Heart right ventricle (tissue), 16 donors: ENCODE measurements at places on chromosomes 11 and 22. TPM values are rescaled to one million over a fixed set of nuclear protein-coding genes. Genes with fewer than 3 reads are reported as not detected.

- DNase-seq, result no peak
- peaks cover 16% of the 10 kb centered on the region for H3K36me3 ChIP-seq
- peaks cover 34% of the 10 kb centered on the region for H3K4me1 ChIP-seq
- H3K27me3 ChIP-seq, result no peaks in the 10 kb centered on the region
These were observed 2.1 kb upstream of the NADSYN1 start for GRCh38 chr11:71450939-71451338.

The MPZL3 gene
- 1.7 TPM for polyA plus RNA-seq

The OR8G5 gene
- polyA plus RNA-seq, result not detected

- H3K4me1 ChIP-seq, result peaks cover 11% of the 10 kb centered on the region
- no peaks in the 10 kb centered on the region for H3K27me3 ChIP-seq
- H3K4me3 ChIP-seq, result no peak overlapping the region
These were observed 92.1 kb downstream of the PARVA start for GRCh38 chr11:12469451-12469850.

GRCh38 chr11:68691402-68691784 lies 7.0 kb downstream of the GAL start:
- no peak for DNase-seq
- H3K36me3 ChIP-seq, result no peaks in the 10 kb centered on the region
- peaks cover 64% of the 10 kb centered on the region for H3K27me3 ChIP-seq
- H3K4me1 ChIP-seq, result no peaks in the 10 kb centered on the region
- no peak overlapping the region for H3K4me3 ChIP-seq

GRCh38 chr11:130854483-130854882 lies 61.8 kb downstream of the SNX19 start:
- H3K27me3 ChIP-seq, result no peaks in the 10 kb centered on the region
- no peaks in the 10 kb centered on the region for H3K4me1 ChIP-seq
- H3K36me3 ChIP-seq, result no peaks in the 10 kb centered on the region

The ARHGEF12 gene
- polyA plus RNA-seq, result 25.0 TPM

GRCh38 chr11:101487775-101488174 lies 96.0 kb downstream of the TRPC6 start:
- H3K4me1 ChIP-seq, result no peaks in the 10 kb centered on the region
- H3K36me3 ChIP-seq, result no peaks in the 10 kb centered on the region
- H3K27me3 ChIP-seq, result no peaks in the 10 kb centered on the region
- no peak overlapping the region for H3K4me3 ChIP-seq
- no peak for DNase-seq
- H3K27ac ChIP-seq, result no peak overlapping the region

DNA sequence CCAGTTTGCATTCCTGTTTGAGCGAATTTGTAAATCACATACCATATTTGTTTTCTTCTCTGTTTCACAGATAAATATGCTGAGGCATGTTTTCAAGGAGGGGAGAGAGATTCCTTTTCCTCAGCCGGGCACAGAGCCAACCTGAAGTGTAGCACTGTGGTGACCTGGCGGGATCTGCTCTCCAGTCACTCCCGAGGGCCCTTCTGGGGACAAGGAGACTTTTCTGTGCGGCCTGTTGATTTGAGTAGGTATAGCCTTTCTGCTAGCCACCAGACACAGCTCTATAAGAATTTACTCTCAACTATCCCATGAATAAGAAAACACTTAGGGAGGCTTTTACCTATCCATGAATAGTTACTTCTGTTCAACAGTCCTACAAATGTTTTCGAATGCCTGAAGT lies 63.5 kb upstream of the FDX1 start:
- H3K36me3 ChIP-seq, result no peaks in the 10 kb centered on the region
- H3K4me1 ChIP-seq, result peaks cover 24% of the 10 kb centered on the region
- H3K4me3 ChIP-seq, result no peak overlapping the region
- DNase-seq, result peak; percentile 67

DNA sequence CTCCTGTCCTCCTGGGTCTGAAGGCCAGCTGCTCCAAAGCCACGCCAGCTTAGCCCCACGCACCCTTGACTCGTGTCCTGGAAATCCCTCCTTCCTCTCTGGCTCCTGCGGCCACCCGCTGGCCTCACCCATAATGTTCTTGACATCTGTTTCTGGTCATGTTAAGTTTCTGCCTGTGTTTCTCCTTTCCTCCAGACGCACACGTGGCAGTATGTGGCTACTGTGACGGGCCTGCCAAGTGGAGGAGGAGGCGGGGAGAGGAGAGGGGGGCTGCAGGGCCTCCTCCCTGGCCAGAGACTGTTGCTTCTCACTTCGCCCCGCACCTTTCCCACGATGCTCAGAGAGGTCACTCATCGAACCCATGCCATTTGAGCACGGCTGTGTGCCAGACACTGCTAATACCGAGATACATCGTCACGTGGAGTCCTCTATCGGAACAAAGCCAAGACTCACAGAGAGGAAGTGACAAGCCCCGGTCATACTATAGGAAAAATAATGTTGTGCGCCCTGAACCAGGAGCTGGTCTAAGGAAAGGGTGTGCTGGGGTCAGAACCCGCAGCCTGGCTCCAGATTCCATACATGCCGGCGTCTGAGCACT lies 11.5 kb downstream of the C1QTNF6 start:
- H3K27me3 ChIP-seq, result no peaks in the 10 kb centered on the region
- peak overlapping the region; percentile 82 for H3K27ac ChIP-seq
- no peaks in the 10 kb centered on the region for H3K36me3 ChIP-seq

The APOA4 gene
- polyA plus RNA-seq, result not detected

GRCh38 chr11:132006884-132007580 lies 636.6 kb downstream of the NTM start:
- no peak overlapping the region for H3K27ac ChIP-seq
- DNase-seq, result no peak
- H3K4me1 ChIP-seq, result no peaks in the 10 kb centered on the region
- H3K4me3 ChIP-seq, result no peak overlapping the region
- no peaks in the 10 kb centered on the region for H3K27me3 ChIP-seq

The ARHGAP42 gene
- 5.0 TPM for polyA plus RNA-seq

GRCh38 chr11:60513496-60514460 lies 1.4 kb upstream of the MS4A13 start:
- no peaks in the 10 kb centered on the region for H3K27me3 ChIP-seq
- H3K27ac ChIP-seq, result no peak overlapping the region
- no peak for DNase-seq
- no peaks in the 10 kb centered on the region for H3K36me3 ChIP-seq
- H3K4me1 ChIP-seq, result no peaks in the 10 kb centered on the region
- H3K4me3 ChIP-seq, result no peak overlapping the region

The SLC25A45 gene
- 3.1 TPM for polyA plus RNA-seq

- no peaks in the 10 kb centered on the region for H3K27me3 ChIP-seq
- no peaks in the 10 kb centered on the region for H3K36me3 ChIP-seq
- H3K4me3 ChIP-seq, result no peak overlapping the region
- no peak for DNase-seq
- peaks cover 93% of the 10 kb centered on the region for H3K4me1 ChIP-seq
- H3K27ac ChIP-seq, result no peak overlapping the region
These were observed 13.1 kb upstream of the UCP3 start for GRCh38 chr11:74021998-74022397.

DNA sequence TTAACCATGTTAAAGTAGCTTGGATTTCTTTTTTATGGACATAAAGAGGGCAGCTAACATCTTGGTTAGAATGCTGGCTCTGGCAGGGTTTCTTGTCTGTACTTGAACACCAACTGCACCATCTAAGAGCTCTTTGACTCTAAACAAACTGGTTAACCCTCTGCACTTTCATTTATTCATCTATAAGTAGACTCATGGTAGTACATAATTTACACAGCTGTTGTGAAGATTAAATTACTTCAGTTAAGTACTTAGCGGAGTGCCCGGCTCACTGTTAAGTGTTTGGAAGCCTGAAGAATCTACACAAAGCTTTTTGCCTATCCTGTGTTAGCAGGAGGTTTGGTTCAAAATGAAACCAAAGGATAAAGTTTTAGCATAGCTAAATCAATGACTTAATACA lies 846.2 kb upstream of the API5 start:
- H3K27me3 ChIP-seq, result no peaks in the 10 kb centered on the region
- no peaks in the 10 kb centered on the region for H3K4me1 ChIP-seq
- no peak overlapping the region for H3K4me3 ChIP-seq
- no peaks in the 10 kb centered on the region for H3K36me3 ChIP-seq
- no peak overlapping the region for H3K27ac ChIP-seq

The OR56A1 gene
- polyA plus RNA-seq, result not detected

The RAPSN gene
- polyA plus RNA-seq, result 0.33 TPM

The PRR33 gene
- polyA plus RNA-seq, result 0.09 TPM

The MUC5AC gene
- polyA plus RNA-seq, result not detected

- H3K4me1 ChIP-seq, result peaks cover 42% of the 10 kb centered on the region
- H3K27ac ChIP-seq, result peak overlapping the region; percentile 20
- DNase-seq, result no peak
- H3K36me3 ChIP-seq, result no peaks in the 10 kb centered on the region
- no peak overlapping the region for H3K4me3 ChIP-seq
These were observed 55.8 kb upstream of the RRAS2 start for GRCh38 chr11:14414470-14415461.

GRCh38 chr11:34346551-34346950 lies 11.3 kb downstream of the ABTB2 start:
- DNase-seq, result no peak
- H3K36me3 ChIP-seq, result no peaks in the 10 kb centered on the region
- H3K27ac ChIP-seq, result peak overlapping the region; percentile 83

- no peak for DNase-seq
- no peaks in the 10 kb centered on the region for H3K36me3 ChIP-seq
- H3K27me3 ChIP-seq, result no peaks in the 10 kb centered on the region
- H3K4me1 ChIP-seq, result peaks cover 5% of the 10 kb centered on the region
These were observed 21.5 kb downstream of the MTCH2 start for GRCh38 chr11:47620836-47621378.

DNA sequence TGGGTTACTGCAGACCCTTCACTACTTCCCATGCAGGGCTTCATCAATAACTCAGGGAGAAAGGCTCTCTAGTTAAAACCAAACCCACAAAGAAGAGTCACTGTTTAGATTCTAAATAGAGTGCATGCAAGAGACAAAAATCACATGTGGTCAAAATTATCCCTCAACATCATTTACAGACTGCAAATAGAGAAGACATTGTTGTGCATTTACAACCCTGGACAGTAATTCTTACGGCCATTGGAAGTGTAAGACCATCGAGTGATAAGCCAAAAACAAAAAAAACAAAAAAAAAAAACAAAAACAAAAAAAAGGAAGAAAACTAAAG lies 93.4 kb downstream of the RASSF10 start:
- H3K27me3 ChIP-seq, result no peaks in the 10 kb centered on the region
- no peak overlapping the region for H3K4me3 ChIP-seq
- H3K27ac ChIP-seq, result no peak overlapping the region

GRCh38 chr11:31690041-31690440 lies 121.1 kb downstream of the PAX6 start:
- H3K27me3 ChIP-seq, result no peaks in the 10 kb centered on the region
- H3K27ac ChIP-seq, result no peak overlapping the region
- H3K36me3 ChIP-seq, result no peaks in the 10 kb centered on the region
- H3K4me3 ChIP-seq, result no peak overlapping the region
- no peaks in the 10 kb centered on the region for H3K4me1 ChIP-seq

The RANBP1 gene
- polyA plus RNA-seq, result 71.7 TPM

DNA sequence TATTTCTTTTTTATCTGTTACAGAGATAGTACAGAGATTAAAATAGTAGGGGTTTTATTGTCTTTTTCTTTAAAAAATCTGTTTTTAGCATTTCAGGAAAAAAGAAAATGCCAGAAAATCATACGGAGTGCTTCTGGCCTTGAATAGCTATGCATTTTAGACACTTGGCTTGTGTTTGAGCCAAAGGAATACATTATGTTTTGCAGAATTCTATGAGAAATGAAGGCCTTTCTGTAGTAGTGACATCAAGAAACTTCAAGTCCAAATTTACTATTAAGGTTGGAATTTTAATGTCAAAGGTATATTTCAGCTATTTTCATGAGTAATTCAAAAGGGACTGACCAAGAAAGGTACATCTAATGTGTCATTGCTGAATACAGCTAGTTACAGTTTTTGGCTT lies 56.3 kb upstream of the DDI1 start:
- no peak overlapping the region for H3K4me3 ChIP-seq
- no peaks in the 10 kb centered on the region for H3K4me1 ChIP-seq

GRCh38 chr11:35927682-35928081 lies 16.2 kb upstream of the LDLRAD3 start:
- H3K4me1 ChIP-seq, result no peaks in the 10 kb centered on the region
- peaks cover 8% of the 10 kb centered on the region for H3K27me3 ChIP-seq
- H3K27ac ChIP-seq, result no peak overlapping the region

DNA sequence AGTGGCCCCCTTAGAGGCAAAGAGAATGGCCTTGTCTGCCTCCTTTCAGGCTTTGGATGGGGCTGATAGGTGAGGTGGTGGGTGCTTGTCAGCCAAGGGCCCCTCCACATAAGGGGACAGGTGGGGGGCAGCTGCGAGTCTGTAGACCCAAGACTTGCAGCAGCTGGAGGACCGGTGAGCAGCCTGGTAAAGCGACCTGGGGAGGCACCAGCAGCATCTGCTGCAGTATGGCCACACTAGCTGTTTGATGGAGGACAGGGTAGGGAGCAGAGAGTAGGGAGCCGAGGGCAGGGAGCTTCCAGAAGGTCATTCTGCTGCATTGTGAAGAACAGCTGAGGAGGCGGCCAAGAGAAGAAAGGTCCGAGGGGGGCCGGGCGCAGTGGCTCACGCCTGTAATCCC lies 16.8 kb upstream of the MRTFA start:
- H3K4me1 ChIP-seq, result peaks cover 26% of the 10 kb centered on the region
- H3K27me3 ChIP-seq, result no peaks in the 10 kb centered on the region
- H3K4me3 ChIP-seq, result no peak overlapping the region
- H3K27ac ChIP-seq, result no peak overlapping the region

DNA sequence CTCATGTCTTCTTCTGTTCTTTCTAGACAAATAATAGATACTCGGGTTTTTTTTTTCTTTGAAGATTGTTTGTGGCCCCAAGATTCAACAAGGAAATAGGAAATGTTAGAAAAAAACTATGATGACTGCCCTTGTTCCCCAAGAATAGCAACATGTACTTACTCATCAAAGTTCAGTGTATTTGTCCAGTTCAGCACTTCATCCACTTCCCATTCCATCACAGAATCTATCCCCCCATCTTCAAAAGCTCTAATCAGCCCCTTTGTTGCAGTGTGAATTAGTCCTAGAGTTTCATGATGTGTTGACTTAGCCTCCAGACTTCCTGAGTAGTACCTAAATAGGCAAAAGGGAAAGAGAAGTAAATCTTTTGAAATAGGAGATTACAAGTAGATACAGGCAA lies 74.3 kb downstream of the C11orf65 start:
- H3K27ac ChIP-seq, result no peak overlapping the region
- DNase-seq, result no peak
- no peaks in the 10 kb centered on the region for H3K27me3 ChIP-seq
- H3K4me3 ChIP-seq, result no peak overlapping the region
- H3K4me1 ChIP-seq, result no peaks in the 10 kb centered on the region
- H3K36me3 ChIP-seq, result no peaks in the 10 kb centered on the region

DNA sequence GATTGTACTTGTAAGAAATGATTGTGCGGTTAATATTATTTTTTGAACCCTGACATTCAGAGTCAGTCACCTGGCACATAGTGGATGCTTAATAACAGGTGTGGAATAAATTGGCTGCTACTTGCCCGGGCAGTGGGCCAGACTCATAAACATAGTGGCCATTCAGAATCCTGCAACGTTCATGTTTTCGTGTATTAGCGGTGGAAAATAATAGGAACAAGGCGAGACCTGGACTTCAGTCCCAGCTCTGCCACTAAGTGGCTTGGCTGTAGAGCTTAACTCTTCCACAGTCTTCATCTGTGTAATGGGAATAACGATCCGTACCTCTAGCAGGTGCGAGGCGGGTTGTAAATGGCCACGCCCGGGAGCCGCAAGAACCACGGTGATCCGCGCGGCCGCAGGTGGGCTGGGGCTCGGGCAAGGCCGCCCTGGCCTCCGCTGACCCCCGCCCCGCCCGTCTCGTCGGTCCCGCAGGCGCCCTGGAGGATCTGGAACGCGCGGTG lies 761 bp upstream of the TMEM25 start:
- H3K4me3 ChIP-seq, result peak overlapping the region; percentile 84
- no peak for DNase-seq
- peak overlapping the region; percentile 70 for H3K27ac ChIP-seq
- H3K4me1 ChIP-seq, result peaks cover 4% of the 10 kb centered on the region
- H3K36me3 ChIP-seq, result no peaks in the 10 kb centered on the region
